ENCODE measurements at places on chromosomes 16 and 17. TPM values are rescaled to one million over a fixed set of nuclear protein-coding genes. Genes with fewer than 3 reads are reported as not detected.

DNA sequence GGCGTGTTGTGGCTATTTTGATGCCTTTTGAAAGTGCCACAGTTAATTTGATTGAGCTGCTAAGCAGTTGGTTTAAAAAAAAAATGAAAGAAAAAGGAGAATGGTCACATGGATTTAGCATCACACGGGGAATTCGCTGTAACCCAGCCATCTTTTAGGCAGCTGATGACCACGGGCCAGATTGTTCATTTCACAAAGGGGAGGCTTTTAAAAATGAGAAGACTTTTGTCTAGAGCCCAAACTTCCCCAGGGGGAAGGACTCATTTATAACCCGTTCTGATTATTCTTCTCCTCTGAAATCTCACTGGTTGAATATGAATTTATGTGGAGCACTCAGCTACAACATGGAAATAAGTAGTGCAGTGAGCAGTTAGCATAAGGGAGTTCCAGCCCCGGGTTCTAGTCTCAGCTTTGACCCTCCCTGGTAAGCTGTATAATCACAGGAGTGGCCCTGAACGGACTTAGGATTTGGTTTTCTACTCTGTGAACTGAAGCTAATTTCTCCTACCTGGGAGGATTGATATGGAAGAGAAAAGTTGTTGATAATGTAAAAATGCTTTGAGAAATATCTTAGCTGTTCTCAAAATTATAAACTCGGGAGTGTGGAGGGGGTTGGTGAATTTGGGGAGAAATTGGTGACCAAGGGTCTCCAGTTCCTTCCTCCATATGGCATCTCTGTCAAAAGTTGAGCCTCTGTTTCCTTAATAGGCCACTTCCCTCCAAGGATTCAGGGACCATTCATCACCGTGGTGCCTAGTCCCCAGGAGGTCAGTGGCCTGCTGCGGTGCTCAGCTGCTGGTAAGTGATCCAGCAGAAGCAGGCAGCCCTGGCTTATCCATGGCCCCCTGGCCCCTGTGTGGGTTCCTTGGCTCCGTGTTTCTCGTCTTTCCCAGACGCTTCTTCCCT is 76.4 kb upstream of the TBX2 start:
- H3K36me3 ChIP-seq, result no peaks in the 10 kb centered on the region
- no peaks in the 10 kb centered on the region for H3K4me1 ChIP-seq
- H3K27me3 ChIP-seq, result no peaks in the 10 kb centered on the region
- no peak for DNase-seq
- H3K4me3 ChIP-seq, result no peak overlapping the region
- H3K27ac ChIP-seq, result no peak overlapping the region

- H3K4me1 ChIP-seq, result peaks cover 37% of the 10 kb centered on the region
- peaks cover 33% of the 10 kb centered on the region for H3K36me3 ChIP-seq
- DNase-seq, result no peak
- H3K27me3 ChIP-seq, result no peaks in the 10 kb centered on the region
Observed at GRCh38 chr17:37607637-37608331, 1.4 kb downstream of the SYNRG start.

DNA sequence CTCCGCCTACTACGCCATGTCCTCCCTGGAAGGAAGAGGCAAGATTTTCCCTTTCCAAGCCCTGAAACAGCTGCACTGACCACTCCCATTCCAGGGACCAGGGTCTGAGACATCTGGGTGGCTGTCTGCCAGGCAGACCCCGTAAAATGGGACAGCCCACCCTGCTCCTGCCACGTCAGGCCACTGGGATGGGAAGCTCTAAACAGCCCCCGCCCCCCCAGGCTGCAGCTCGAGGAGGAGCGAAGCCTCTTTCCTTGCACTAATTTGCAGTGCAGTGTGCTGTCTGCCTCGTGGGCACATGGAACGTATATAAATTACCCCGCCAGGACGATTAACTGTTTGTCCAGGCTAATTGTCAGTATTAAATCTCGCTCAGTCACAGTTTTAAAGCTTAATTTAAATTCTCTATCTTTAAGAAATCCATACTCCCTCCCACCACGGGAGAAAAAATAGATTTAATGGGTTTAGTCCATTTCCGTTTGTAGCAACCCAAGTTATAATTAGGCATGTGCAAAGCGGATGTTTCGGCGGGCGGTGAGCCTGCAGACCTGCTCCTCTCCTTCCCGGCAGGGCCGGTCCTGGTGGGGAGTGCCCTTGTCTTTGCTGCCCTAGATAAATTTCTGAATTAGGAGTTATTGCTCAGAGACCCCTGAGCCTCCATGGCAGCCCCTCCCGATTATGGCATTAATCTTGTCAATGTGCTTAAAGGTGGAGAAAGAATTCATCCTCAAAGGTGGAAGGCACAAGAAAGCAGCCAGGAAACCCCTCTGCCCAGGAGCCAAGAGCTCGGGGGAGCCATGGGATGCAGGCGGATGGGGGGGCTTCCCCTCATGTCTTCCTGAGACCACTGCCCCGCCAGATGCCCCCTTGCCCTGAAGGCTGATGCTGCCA is 268.0 kb upstream of the TNRC6C start:
- peaks cover 22% of the 10 kb centered on the region for H3K4me1 ChIP-seq
- H3K4me3 ChIP-seq, result no peak overlapping the region
- no peak for DNase-seq
- no peaks in the 10 kb centered on the region for H3K36me3 ChIP-seq

DNA sequence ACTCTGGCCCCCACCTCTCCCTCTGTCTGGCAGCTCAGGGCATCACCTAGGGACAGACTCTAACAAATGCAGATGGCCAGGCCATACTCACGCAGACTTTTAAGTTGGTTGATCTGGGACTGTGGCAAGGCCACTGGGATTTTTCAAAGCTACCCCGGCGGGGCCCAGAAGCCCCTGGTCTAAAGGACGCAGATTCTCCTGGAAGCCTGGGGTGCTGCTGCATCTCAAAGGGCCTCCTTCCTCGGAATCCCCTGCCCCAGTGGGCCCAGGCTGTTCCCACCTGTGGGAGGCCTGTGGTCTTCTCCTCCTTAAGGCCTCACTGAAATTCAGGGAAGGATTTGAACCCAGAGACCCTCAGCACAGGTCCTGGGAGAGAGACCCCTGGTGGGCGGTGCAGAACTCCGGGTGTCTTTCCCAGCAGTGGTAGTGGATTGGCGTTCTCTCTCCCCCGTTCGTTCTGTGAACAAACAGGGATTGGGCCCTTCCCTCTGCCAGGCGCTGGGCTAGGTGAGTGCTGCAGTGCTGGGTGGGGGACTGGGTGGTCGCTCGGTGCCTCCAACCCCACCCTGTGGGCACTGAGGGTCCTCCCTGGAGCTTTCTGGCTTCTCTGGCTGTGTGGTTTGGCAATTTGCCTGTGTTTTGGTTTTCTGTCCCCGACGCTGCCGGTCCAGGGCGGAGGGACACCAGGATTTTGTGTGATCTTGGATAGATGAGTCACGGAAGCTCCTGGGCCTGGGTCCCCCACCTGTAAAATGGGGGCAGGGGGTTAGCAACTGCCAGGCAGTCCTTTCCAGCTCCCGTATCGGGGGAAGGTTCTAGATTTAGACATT is 160.5 kb upstream of the GSE1 start:
- no peak for DNase-seq
- H3K4me3 ChIP-seq, result no peak overlapping the region
- H3K27me3 ChIP-seq, result peaks cover 3% of the 10 kb centered on the region

- no peaks in the 10 kb centered on the region for H3K4me1 ChIP-seq
- no peaks in the 10 kb centered on the region for H3K36me3 ChIP-seq
- H3K27me3 ChIP-seq, result no peaks in the 10 kb centered on the region
- H3K27ac ChIP-seq, result no peak overlapping the region
- DNase-seq, result no peak
- H3K4me3 ChIP-seq, result no peak overlapping the region
Observed at GRCh38 chr16:53281859-53282258, 152.4 kb upstream of the RBL2 start.

DNA sequence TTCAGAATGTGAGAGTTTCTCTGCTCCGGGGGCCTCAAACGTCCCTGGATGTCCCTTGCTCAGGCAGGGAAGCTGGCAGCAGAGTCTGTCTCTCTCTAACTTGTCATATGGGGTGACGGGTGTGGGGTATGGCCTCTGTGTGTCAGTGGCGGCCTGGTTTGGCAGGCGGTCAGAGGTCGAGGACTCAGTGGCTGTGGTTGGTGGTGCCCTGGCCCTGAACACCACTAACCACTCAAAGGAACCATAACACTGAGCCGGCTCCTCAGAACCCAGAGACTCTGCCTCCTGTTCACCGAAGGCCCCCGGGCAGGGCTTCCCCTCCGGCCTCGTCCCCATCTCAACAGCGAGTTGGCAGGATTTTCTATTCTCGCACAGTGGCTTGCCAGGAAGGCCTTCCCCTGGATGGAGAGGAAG is 677 bp downstream of the P2RX1 start:
- H3K4me1 ChIP-seq, result peaks cover 40% of the 10 kb centered on the region
- H3K27me3 ChIP-seq, result no peaks in the 10 kb centered on the region
- no peaks in the 10 kb centered on the region for H3K36me3 ChIP-seq
- no peak for DNase-seq
- peak overlapping the region; percentile 67 for H3K4me3 ChIP-seq
- H3K27ac ChIP-seq, result peak overlapping the region; percentile 72

DNA sequence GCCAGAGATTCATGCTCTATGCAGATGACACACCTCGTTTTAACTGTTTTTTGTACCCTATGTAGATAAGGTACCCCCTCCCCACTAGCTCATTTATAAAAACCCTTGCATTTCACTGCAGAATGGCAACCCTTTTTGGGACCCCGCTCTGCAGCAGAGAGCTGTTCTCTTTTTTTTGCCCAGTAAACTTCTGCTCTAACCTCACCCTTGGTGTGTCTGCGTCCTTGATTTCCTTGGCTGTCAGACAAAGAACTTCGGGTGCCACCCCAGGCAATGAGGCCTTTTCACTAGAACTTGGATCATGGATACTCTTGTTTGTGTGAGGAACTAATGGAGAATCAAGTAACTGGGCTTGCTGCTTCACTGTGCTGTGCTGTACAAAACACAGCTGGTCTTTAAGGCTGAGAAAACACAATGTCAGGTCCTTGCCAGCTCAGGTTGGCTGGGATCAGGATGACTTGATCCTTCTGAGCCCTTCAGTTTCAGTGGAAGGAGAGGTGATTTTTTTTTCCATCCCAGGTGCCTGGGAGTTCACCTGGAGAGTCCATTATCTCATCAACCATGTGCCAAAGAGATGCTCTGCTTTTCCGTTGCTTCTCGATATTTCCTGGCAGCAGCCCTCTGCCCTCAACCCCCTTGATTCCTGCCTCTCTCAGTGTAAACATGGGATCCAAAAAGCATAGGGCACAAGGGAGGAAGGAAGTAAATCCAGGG is 133.2 kb upstream of the FAM20A start:
- no peak overlapping the region for H3K27ac ChIP-seq
- no peak for DNase-seq
- peaks cover 19% of the 10 kb centered on the region for H3K27me3 ChIP-seq
- H3K36me3 ChIP-seq, result no peaks in the 10 kb centered on the region
- no peaks in the 10 kb centered on the region for H3K4me1 ChIP-seq

DNA sequence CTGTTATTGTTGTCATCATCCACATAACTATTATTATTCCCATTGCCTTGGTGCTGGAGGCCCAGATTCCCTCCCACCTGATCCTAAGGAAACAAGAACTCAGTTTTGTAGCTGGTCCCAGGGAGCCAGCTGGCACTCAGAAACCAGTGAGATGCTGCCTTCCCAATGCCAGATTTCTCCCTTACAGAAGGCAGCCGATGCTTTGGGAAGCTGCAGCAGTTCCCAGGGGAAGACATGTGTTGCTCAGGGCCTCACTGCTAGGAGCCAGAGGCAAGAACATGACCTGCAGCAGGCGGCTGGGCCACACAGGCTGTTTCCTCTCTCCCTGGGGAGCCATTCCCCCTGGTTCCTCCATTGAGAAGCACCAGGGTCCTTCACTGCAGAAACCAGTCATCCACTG is 59.9 kb upstream of the GRIN2A start:
- H3K36me3 ChIP-seq, result no peaks in the 10 kb centered on the region
- no peak overlapping the region for H3K4me3 ChIP-seq
- no peak overlapping the region for H3K27ac ChIP-seq

DNA sequence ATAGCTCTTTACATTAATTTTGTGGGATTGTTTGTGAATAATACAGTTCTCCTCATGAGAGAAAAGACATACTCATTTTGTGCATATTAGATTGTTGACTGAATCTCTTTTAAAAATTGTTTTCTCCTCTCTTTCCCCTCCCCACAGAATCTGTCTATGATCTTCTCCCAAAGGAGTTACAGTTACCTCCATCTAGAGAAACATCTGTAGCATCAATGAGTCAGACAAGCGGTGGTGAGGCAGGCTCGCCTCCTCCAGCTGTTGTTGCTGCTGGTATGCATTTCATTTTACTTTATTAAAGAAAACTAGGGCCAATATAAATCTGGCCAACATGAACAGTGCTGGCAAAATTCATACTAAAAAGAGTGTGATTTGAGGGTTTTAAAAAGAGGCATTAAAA is 60.5 kb downstream of the NFAT5 start:
- H3K4me3 ChIP-seq, result no peak overlapping the region
- no peak overlapping the region for H3K27ac ChIP-seq
- H3K27me3 ChIP-seq, result no peaks in the 10 kb centered on the region
- peaks cover 10% of the 10 kb centered on the region for H3K4me1 ChIP-seq
- DNase-seq, result no peak

- no peak overlapping the region for H3K27ac ChIP-seq
- H3K27me3 ChIP-seq, result peaks cover 9% of the 10 kb centered on the region
- no peak overlapping the region for H3K4me3 ChIP-seq
- DNase-seq, result no peak
- H3K4me1 ChIP-seq, result peaks cover 18% of the 10 kb centered on the region
- H3K36me3 ChIP-seq, result no peaks in the 10 kb centered on the region
Observed at GRCh38 chr16:79184464-79185030, 416.0 kb downstream of the MAF start.

DNA sequence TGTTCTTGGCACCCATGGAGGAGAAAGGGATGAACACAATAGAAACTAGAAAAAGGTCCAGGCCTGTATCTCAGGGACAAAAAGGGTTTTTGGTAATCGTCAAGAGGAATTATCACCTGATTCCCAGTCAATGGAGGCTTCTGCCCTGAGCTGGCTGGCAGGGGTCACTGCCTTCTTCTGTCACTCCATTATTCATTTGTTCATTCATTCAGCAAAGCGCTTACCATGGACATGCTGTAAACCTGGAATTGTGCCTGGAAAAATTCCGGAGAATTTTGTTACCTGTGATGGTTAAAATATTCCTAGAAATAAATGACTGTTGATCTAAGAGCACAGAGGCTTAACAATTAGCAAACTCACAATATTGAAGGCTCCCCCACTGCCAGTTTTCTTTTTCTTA is 212.3 kb downstream of the SHISA9 start:
- no peak overlapping the region for H3K4me3 ChIP-seq
- H3K36me3 ChIP-seq, result no peaks in the 10 kb centered on the region
- H3K4me1 ChIP-seq, result no peaks in the 10 kb centered on the region

KCNH6 gene
- total RNA-seq, result not detected

PYCARD gene
- 15.1 TPM for total RNA-seq

AANAT gene
- total RNA-seq, result 0.18 TPM

GP1BA gene
- total RNA-seq, result not detected

GLIS2 gene
- total RNA-seq, result 2.1 TPM

GPRC5C gene
- total RNA-seq, result 0.89 TPM

CCDC92B gene
- total RNA-seq, result 0.11 TPM

MT1A gene
- 7.6 TPM for total RNA-seq

CTRB1 gene
- not detected for total RNA-seq

TPSD1 gene
- not detected for total RNA-seq

Measured in activated T-helper 2 cell treated with anti-CD3 and anti-CD28 coated beads, Interferon-gamma antibody, Interleukin-2, Interleukin-4, amounts not matched to agents 10 μg/mL and 5 μg/mL and 100 μg/mL, durations not matched to agents 14 hours and 24 hours and 36 hours (primary cell).